Stimulated activated CD8-positive, alpha-beta memory T cell treated with anti-CD3 and anti-CD28 coated beads, Interleukin-2, amount 100 ng/mL, for 1 hour (primary cell): ENCODE measurements at places on chromosomes 12 and 14.

- DNase-seq: no peak
These were observed at the start of gene SLC17A8 for GRCh38 chr12:100356644-100357223. SLC17A8 (plus strand) TSS chr12:100357074; CDS start chr12:100357392, 318 bp downstream.

- DNase-seq: no peak
These were observed 4.4 kb downstream of the EDDM3B start for GRCh38 chr14:20772650-20773049.

DNA sequence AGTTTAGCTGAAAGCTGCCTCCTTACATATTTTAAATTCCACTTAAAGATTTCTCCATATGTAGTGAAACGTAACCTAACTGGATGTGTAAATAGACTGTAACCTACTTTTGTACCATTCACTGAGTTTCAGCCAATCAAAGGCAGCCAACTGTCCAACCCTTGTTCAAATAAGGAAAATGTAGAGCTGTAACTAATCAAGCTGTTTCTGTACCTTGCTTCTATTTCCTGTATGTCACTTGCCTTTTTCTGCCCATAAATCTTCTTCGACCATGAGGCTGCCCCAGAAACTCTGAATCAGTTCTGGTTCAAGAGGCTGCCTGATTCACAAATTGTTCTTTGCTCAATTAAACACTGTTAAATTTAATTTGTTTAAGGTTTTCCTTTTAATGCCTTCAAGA lies 6.3 kb downstream of the SLC7A8 start:
- no peak for DNase-seq

DNA sequence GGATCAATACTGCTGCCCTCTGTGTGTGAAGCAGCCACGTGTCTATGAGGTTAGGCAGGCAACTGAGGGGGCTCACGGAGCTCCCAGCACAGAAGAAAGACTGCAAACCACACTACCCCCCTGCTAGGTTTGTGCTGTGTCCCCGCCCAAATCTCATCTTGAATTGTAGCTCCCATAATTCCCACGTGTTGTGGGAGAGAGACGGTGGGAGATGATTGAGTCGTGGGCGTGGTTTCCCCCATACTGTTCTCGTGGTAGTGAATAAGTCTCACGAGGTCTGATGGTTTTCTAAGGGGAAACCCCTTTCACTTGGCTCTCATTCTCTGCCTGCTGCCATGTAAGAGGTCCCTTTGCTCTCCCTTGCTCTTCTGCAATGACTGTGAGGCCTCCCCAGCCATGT lies 68.6 kb downstream of the ACTN1 start:
- no peak for DNase-seq

GRCh38 chr12:39355841-39356240 lies 87.1 kb downstream of the KIF21A start:
- DNase-seq: no peak

- DNase-seq: no peak
These were observed 1494.7 kb upstream of the TMEM132C start for GRCh38 chr12:126772171-126772864.

- no peak for DNase-seq
These were observed 35.9 kb downstream of the CD9 start for GRCh38 chr12:6235906-6236640.
